ENCODE measurements at places on chromosomes 5 and 9. TPM values are rescaled to one million over a fixed set of nuclear protein-coding genes. Genes with fewer than 3 reads are reported as not detected.

The PCDHA1 gene
- not detected for total RNA-seq

The ZDHHC11 gene
- 17.0 TPM for total RNA-seq

The KDM3B gene
- 65.1 TPM for total RNA-seq

The NEURL1B gene
- 5.8 TPM for total RNA-seq

The MYMK gene
- total RNA-seq = not detected

The FRMD3 gene
- total RNA-seq = 0.89 TPM

The GFPT2 gene
- 16.1 TPM for total RNA-seq

The ZFP37 gene
- total RNA-seq = 1.8 TPM

The ANKDD1B gene
- 0.84 TPM for total RNA-seq

The LCN12 gene
- total RNA-seq = 4.2 TPM

The SPOCK1 gene
- total RNA-seq = 0.27 TPM

The SLC35D2 gene
- 32.5 TPM for total RNA-seq

The QRFP gene
- not detected for total RNA-seq

The NR6A1 gene
- 9.9 TPM for total RNA-seq

The SLC34A1 gene
- total RNA-seq = not detected

The SLC9A3 gene
- total RNA-seq = 1.5 TPM

The STPG3 gene
- not detected for total RNA-seq

The SHOC1 gene
- 1.1 TPM for total RNA-seq

The IFNE gene
- total RNA-seq = 0.96 TPM

The DOK3 gene
- total RNA-seq = 8.0 TPM

The SLC23A1 gene
- not detected for total RNA-seq

The C9orf152 gene
- not detected for total RNA-seq

The TYRP1 gene
- total RNA-seq = not detected

The DIRAS2 gene
- total RNA-seq = not detected

The CDC25C gene
- total RNA-seq = 19.3 TPM

The LRRC26 gene
- total RNA-seq = 2.4 TPM

The LURAP1L gene
- 13.3 TPM for total RNA-seq

The LCN1 gene
- total RNA-seq = not detected

The PTPA gene
- total RNA-seq = 177 TPM

The RNF183 gene
- 0.12 TPM for total RNA-seq

The MEGF10 gene
- total RNA-seq = 0.02 TPM

The CDH18 gene
- not detected for total RNA-seq

The MLLT3 gene
- 4.3 TPM for total RNA-seq

The CCDC192 gene
- not detected for total RNA-seq

The ST8SIA4 gene
- not detected for total RNA-seq

The LHX3 gene
- not detected for total RNA-seq
